Stimulated activated CD8-positive, alpha-beta memory T cell treated with anti-CD3 and anti-CD28 coated beads, Interleukin-4, amount 100 ng/mL, for 1 hour (primary cell): ENCODE measurements at places on chromosomes 7 and 10.

- DNase-seq, result no peak
Measured at GRCh38 chr7:31478721-31479120, 35.2 kb upstream of the ITPRID1 start.

DNA sequence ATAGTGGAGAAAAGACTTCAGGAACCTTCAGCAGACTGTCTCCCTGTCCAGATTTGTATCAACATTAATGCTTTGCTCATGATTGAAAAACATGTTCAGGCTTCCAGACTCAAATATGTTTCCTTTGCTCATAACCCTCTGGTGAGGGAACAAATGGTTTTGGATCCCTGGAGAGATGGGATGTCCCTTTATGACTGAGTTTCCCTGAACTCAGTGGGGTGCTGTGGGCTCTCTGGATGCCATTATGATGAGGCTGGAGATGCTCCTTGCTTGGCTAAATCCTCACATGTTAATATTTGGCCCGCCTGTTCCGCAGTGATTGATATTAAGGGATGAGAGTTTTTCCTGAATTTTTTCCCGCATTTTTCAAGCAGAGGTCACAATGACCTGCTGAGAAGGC, 749.4 kb downstream of the SUGCT start:
- no peak for DNase-seq

GRCh38 chr10:12479924-12480323, 130.6 kb downstream of the CAMK1D start:
- no peak for DNase-seq

- DNase-seq, result no peak
Measured at GRCh38 chr7:80735330-80735729, 96.9 kb downstream of the CD36 start.

- DNase-seq, result no peak
Measured at GRCh38 chr7:147400221-147400689, 1190.3 kb upstream of the C7orf33 start.

- DNase-seq, result no peak
Measured at GRCh38 chr10:4070921-4071660, 286.1 kb upstream of the KLF6 start.

- peak; percentile 92 for DNase-seq
Measured at GRCh38 chr7:7640221-7641128, at the start of gene UMAD1. UMAD1 (plus strand) TSS chr7:7640752; CDS start chr7:7673372, 32,620 bp downstream.

GRCh38 chr7:155787171-155787851, 25.0 kb downstream of the SHH start:
- no peak for DNase-seq

- DNase-seq, result no peak
Measured at GRCh38 chr7:33794419-33794818, 110.9 kb upstream of the BMPER start.

GRCh38 chr7:54663603-54664234, 95.3 kb downstream of the SEC61G start:
- DNase-seq, result no peak

GRCh38 chr10:43202224-43202656, 64.0 kb downstream of the CSGALNACT2 start:
- DNase-seq, result no peak

GRCh38 chr7:105591522-105591921, 10.2 kb upstream of the EFCAB10 start:
- no peak for DNase-seq

DNA sequence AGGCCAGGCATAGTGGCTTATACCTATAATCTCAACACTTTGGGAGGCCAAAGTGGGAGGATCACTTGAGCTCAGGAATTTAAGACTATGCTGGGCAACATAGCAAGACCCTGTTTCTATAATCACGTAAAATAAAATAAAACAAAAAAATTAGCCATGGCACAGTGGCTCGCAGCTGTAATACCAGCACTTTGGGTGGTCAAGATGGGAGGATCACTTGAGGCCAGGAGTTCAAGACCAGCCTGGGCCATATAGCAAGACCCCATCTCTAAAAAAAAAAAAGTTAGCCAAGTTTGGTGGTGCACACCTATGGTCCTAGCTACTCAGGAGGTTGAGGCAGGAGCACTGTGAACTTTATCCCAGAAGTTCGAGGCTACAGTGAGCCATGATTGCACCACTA, 30.9 kb downstream of the DNA2 start:
- no peak for DNase-seq

DNA sequence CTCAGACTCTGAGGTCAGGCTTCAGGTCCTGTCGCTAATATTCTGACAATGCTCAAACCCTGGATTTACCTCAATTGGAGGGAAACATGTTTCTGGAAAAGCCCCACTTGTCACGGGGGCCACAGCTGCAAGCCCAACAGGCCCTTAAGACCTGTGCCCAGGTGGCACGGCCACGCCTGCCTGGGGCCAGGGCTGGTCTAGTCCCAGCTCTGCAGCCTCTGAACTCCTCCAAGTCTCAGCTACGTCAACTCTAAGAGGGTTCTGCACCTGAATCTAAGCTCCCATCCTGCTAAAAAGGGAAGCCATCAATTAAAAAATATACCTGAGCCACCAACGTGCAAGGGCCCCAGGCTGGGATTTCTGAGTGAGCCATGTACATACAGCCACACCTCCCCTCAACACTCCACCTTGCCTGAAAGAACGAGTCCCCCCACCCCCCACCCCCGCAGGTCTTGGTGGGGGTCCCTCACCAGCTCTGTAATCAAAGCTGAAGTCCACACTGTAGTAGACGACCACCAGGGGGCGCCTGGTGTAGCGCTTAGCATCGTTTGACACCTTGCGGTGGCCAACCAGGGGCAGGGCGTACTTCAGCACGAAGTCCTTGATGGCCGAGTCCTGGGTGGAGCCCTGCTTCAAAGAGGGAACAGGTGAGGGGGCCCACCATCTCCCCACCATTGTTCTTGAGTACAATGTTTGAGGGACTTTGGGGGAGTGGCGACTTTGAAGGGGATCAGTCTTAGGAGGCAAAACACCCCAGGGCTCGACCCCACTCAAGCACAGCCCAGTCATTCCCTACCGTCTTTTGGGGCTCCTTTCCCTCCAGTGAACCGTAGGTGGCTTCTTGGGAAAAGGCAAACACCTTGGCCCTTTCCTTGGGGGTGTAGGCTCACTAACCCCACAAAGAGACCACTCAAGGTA, 22.6 kb downstream of the PDIA4 start:
- DNase-seq, result peak; percentile 86

DNA sequence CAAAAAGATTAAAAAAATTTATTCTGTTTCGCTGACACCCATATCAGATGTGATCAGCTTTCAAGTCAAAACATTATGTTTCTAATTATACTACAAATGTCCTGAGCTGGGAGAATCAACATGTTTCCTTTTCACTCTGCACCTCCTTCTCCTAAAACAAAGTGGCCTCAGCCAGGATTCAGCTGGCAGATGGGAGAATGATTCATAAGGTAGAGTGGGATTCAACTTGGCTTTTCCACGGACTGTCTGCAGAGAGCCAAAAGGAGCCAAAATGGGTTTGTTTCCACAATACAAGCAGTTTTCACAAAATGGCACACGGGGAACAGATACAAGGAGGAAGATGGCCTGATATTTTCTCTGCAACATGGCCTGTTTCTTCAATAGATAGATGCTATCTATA, 376.5 kb upstream of the PRKCQ start:
- no peak for DNase-seq

DNA sequence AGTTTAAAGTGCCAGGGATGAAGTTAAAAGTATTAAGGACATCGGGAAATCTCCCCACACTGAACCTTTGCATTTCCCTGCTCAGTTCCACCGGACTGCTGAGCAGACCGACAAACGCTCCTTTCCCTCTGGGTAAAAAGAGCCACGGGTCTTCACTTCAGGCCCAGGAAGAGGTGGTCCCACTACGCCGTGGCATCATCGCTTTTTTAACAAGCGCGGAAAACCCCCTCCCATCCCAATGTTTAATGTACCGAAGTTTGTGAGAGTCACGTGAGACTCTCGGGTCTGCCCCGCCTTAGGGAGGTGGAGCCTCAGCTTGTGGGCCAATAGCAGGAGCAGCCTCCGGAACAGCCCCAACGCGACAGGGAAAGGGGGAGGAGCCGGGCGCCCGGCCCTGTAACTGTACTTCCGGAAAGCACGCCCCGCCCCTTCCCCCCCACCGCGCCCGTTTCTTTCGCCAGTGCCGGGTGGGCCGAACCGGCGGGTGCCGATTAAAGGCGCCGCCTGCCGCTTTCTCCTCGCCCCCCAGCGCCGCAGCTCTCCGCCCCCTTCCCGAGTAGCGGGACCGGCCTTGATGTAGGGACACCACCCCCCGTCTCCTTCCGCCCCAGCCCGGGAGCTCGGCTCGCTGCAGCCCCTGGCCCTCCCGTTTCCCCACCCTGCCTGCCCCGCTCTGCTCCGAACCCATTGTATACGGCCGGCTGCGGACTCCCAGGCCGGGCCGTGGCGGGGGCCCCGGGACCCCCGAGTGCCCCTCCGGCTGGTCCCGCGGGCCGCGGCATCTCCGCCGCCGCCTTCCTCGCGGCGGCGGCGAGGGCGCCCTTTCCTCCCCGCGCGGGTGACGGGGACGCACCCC, 2.2 kb upstream of the TRIM8 start:
- peak; percentile 97 for DNase-seq

- no peak for DNase-seq
Measured at GRCh38 chr7:76392531-76393115, 16.9 kb downstream of the SSC4D start.

DNA sequence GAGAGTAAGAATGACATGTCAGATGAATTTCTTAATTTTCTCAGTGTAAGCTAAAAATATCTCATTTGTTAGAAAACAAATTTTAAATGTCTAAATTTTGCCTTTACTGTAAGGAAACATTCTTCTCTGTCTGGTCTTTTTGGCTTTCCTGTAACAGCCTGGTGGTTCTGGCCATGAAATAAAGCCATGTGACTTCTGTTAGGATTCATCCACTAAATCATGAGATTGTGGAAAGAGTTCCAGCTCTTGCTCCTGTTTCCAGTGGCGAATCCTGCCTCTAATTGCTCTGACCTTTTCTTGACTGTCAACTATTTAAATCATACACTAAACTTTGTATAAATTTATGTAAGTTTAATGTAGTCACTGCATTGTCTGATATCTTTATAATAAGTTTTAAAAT, 398.5 kb upstream of the AKR1E2 start:
- DNase-seq, result no peak

DNA sequence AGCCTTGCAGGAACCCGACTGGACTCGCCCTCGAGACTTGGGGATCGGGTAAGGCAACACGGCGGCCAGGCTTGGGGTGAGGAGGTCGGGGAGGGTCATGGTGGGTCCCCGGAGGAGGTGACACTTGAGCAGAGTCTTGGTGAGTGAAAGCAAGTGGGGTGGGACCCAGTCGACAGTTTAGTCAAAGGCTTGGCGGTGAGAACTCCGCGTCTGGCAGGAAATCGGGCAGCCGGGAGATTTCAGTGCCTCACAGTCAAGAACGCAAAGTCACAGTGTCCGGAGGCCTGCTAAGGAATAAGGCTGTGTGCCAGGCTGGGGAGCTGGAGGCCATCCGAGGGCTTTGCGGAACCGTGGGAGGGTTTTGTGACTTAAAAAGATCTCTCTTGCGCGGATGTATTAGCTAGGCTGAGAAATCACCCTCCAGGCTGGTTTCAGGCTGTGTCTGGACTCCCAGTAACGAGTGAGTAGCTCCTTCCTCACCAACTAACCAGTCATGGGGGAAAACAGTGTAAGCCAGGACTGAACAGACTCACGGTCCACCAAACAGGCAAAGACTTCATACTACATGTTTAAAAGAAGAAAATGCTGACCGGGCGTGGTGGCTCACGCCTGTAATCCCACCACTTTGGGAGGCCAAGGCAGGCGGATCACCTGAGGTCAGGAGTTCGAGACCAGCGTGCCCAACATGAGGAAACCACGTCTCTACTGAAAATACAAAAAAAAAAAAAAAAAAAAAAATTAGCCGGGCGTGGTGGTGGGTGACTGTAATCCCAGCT, 613 bp downstream of the AP5Z1 start:
- DNase-seq, result peak; percentile 21

DNA sequence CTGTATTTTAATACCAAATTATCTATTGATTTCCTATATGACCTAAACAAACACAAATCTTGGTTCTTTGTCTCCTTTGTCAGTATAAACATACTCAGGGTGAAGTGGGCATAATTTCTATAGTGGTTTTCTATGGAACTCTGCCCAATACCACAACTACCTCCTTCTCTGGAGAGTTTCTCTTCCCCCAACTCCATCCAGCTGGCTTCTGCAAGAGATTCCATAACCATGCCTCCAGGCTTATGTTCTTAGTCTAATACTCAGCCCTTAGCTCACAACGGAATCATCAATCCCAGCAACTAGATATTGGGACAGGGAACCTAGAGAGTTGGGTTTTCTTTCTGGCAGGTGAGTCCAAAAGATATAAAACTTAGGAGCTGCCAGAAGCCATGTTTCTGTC, 127.3 kb downstream of the TRIL start:
- no peak for DNase-seq

- no peak for DNase-seq
Measured at GRCh38 chr7:152633504-152633903, 42.4 kb downstream of the XRCC2 start.

GRCh38 chr10:104246976-104247375, 7.7 kb upstream of the GSTO1 start:
- DNase-seq, result no peak

DNA sequence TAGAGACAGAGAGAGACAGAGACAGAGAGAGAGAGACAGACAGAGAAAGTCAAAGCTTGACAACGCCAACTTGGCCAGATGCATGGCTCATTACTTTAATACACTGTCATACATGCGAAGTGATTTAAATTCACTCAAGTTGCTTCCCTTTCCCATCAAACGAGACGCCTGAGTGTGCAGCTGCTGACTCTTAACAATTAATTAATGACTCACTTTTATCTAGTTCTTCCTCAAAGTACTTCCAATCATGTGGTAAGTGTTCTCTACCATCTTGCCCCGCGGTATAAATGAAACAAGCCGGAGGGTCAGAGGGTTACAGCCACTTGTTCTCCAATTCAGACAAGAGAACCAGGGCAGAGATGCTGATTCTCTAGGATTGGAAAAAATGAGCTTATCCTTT, 90.8 kb downstream of the SFMBT2 start:
- no peak for DNase-seq

DNA sequence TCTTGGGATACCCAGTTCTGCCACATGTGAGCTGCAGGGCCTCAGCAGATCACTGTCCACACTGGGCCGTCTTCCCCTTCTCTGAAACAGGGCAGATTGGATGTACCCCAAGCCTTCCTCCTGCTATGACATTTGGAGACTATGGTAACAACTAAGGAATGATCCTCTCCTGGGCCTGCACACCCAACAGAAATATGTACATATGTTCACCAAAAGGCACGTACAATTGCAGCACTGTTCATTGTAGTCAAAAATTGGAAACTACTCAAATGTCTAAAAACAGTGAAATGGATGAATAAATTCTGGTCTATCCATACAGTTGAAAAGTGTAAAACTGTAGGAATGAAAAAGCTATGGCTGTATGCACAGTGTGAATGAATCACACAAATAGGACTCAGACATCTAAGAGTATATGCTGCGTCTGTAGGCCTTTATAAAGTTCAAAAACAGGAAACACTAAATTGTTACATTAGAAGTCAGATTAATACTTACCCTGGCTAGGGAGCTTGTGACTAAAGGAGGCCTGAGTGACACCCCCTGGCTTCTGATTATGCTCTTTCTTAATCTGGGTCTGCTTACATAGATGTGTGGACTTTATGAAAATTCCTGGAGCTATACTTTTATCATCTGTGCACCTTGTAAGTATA, 16.1 kb upstream of the XPNPEP1 start:
- no peak for DNase-seq

- DNase-seq, result no peak
Measured at GRCh38 chr10:78899996-78900714, 168.6 kb upstream of the ZMIZ1 start.
